Endothelial cell (in vitro differentiated cells): ENCODE measurements at places on chromosomes 6 and 20.

- peak; percentile 80 for DNase-seq
These were observed at the start of gene UTRN for GRCh38 chr6:144284783-144285547. Gene UTRN, plus strand, starts transcription at chr6:144285335. Its CDS starts 6,494 bp downstream, at chr6:144291829.

GRCh38 chr6:101818051-101818450, 424.5 kb downstream of the GRIK2 start:
- DNase-seq, result no peak

GRCh38 chr6:31450751-31451150, 47.2 kb upstream of the MICB start:
- DNase-seq, result no peak

GRCh38 chr6:159815410-159815809, 15.3 kb downstream of the PNLDC1 start:
- DNase-seq, result no peak

GRCh38 chr20:39298121-39298520, 336.0 kb downstream of the DHX35 start:
- DNase-seq, result no peak

DNA sequence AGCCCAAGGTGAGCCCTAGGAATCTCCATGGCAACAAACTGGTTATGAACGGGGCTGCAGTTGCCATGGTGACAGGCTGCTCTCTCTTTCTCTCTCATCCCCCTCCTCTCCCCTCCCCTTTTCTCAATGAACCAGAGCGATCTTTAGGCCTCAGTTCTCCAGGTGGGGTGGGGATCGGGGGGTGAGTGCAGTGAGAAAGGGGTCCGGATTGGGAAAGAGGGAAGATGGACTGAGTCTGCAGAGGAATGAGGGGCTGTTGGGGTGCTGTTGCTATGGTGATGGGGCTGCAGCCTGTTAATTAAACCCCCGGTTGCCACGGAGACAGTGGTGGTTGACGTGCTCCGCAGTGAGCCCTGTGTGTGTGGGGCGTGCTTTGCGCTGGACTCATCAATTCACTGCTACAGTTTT, 3.6 kb upstream of the SLC12A5 start:
- no peak for DNase-seq

DNA sequence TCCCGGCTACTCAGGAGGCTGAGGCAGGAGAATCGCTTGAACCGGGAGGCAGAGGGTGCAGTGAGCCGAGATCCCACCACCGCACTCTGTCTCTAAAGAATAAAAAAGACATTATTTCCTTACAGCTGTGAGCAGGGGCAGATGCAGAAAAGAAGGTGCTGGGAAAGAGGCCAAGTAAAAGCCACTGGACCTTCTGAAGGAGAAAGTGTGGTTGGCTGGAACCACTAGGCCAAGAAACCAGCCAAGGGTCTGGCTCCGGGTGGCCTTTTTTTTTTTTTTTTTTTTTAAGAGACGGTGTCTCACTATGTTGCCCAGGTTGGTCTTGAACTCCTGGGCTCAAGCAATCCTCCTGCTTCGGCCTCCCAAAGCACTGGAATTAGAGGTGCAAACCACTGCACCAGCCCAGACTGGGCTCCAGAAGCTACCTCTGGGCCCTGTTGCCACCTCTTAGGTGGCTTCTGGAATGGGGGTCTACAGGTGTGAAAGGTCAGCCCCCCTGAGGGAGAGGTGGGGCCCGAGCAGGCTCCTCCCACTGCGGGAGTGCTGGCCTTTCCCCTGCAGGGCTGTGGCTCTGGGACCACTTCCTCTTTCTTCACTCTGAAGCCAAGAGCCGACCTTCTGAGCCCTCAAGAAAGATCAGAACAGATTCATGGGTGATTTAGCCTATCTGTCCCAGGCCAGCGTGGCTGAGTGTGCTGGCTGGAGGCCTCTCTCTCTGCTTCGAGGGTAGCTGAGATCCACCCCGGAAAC, at the start of gene FGD2:
Gene FGD2 (plus strand): TSS at position 595 of the 750 bp plus-strand sequence. CDS start 163 bp downstream, outside the sequence.
- no peak for DNase-seq

DNA sequence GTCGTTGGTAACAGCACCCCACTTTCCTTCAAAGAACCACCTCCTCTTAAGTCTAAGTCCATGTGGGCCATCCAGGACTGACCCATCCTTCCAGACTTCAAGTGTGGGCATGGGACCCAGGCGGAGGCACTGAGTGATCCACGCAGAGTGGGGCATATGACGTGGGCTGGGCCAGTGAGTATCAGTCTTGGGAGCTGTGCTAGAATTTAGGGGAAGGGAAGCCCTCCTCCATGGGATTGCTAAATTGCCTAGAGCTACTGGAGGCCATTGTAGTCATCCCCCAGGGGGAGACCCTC, 35.3 kb upstream of the KCNB1 start:
- no peak for DNase-seq

GRCh38 chr20:2564406-2564805, 28.0 kb downstream of the TMC2 start:
- no peak for DNase-seq

DNA sequence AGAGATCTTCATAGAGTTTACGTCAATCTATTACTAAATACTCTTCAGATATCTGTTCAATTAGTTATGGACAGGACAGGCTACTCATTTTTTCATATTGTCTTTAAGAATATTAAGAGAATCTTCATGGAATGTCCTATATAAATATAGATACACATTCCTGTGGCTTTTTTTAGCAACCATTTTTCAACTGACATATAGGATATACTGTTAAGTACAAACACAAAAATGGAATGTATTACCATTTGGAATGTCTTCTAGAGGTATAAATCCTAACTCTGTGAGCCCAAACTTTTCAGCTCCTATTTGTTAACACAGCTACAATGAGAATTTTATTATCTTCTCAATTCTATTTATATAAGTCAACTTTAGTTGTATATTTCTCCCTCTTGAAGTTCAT, 239.6 kb upstream of the DEFB112 start:
- DNase-seq, result no peak

GRCh38 chr6:119142041-119142440, 63.6 kb upstream of the FAM184A start:
- no peak for DNase-seq

GRCh38 chr6:20197251-20197650, 15.0 kb downstream of the MBOAT1 start:
- no peak for DNase-seq

- DNase-seq, result no peak
These were observed 68.8 kb upstream of the IYD start for GRCh38 chr6:150299873-150300485.

DNA sequence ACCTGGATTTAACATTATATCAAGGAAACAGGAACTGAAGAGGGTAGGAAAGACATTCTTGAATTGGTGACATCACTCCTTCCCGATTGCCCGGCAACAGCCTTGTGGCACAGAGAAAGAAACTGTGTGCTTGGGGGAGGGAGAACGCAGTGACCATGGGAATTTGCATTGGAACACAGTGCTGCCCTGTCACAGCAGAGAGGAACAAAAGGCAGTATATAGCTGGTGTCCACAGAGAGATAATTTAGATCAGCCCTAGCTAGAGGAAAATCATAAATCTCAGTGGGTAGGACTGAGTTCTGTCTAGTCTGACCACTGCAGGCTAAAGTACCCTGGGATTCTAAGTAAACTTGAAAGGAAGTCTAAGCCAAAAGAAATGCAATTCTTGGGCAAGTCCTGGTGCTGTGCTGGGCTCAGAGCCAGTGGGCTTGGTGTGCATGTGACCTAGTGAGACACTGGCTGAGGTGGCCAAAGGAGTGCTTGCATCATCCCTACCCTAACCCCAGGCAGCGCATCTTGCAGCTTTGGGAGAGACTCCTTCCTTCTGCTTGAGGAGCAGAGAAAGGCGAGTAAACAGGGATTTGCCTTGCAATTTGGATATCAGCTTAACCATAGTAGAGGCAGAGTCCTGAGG, 697.6 kb downstream of the HACE1 start:
- DNase-seq, result no peak

GRCh38 chr6:24272553-24272952, 85.3 kb downstream of the DCDC2 start:
- no peak for DNase-seq

DNA sequence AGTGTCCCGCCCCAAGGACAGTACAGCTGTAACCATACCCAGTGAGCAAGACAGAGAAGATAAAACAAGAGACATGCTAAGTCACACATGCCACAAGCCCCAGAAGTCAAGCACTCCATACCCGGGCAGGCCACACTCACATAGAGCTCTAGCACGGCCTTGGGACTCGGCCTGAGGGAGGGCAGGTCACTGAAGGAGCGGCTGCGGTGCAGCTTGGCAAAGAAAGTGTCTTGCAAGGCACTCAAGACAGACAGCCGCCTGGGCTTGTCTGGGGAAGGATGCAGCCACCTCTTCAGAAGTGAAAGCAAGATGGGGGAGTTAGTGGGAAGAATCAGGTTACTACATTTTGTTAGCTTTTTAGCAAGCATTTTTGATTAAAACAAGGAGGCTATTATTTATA, 48.7 kb upstream of the ARMH2 start:
- no peak for DNase-seq

DNA sequence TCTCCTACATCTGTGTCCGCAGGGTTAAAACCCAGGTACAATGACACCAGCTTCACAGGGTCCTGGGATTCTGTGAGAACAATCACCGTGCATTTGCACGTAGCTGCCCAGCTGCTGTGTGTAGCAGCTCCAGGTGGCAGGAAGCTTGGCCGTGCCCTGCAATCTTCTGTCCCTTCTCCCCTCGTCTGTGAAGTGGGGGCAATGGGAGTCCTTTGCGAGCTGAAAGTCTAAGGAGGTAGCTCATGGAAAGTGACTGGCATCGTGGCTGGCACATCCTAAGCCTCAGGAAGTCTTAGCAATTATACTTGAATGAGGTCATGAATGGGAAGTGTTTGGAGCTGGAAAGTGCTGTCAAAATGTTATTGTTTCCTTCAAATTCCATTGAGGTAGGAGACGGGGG, 137.1 kb downstream of the SMOC2 start:
- DNase-seq, result no peak

DNA sequence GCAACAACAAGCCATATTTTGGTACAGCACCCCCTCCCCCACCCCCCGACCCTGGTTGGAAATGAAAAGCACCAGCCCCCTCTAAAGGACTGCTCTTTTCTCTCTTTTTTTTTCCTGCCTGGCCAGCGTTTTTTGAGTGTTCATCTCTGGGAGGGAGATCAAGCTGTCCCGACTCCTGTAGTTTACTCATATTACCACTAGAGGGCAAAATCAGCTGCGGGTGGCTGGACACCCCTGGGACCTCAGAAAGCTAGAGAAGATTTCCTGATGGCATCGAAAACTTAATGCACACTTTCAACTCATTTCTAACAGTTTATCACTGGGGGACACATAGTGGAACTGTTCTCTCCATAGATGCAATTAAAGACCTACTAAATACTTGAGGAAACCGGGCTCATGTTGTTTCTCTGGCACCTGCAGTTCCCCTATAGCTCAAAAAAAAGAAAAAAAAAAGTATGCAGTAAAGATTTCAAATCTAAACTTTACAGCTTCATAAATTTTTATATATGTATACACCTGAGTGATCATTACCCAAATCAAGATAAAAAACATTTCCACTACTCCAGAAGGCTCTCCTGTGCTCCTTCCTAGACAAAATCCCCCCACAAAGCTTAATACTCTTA, 24.4 kb downstream of the CNBD2 start:
- peak; percentile 48 for DNase-seq

- DNase-seq, result no peak
These were observed 50.9 kb downstream of the JARID2 start for GRCh38 chr6:15296735-15297134.

DNA sequence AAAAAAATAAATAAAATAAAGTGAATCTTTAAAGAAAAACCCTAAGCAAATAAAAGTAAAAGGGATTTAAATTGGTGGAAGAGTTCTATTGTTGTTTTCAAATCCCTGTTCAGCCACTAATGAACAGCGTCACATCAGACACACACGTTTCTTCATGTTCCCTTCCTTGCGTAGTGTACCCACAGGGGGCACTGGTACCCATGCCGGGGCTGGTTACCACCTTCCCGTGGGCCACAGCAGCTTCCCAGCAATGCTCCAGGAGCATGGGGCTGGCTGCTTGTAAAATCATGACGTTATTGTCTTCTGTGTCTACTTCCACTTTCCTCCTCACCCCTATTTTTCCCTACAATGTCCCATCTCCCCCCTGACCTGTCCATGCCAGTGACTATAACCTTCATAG, 988.7 kb downstream of the KIF16B start:
- no peak for DNase-seq

- peak; percentile 25 for DNase-seq
These were observed 143.7 kb downstream of the RALGAPA2 start for GRCh38 chr20:20568604-20569205.

DNA sequence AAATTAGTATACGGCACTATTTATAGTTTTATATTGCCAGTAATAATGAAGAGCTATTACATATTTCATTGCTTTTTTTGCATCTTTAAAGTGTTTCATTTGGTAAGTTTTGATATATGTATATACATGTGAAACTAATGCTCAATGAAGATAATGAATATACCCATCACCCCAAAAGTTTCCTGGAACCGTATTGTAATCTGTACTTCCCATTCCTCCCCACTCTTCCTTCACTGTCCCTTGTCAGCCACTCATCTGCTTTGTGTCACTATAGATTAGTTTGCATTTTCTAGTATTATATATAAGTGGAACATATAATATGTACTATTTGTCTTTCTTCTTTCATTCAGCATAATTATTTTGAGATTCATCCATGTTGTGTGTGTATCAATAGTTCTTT, 10.3 kb upstream of the TBC1D32 start:
- no peak for DNase-seq

- DNase-seq, result no peak
These were observed 82.9 kb upstream of the PRND start for GRCh38 chr20:4638826-4639225.

GRCh38 chr6:1395506-1395905, 6.1 kb downstream of the FOXF2 start:
- DNase-seq, result no peak

GRCh38 chr20:13221673-13222318, 722 bp downstream of the ISM1 start:
- DNase-seq, result peak; percentile 73

DNA sequence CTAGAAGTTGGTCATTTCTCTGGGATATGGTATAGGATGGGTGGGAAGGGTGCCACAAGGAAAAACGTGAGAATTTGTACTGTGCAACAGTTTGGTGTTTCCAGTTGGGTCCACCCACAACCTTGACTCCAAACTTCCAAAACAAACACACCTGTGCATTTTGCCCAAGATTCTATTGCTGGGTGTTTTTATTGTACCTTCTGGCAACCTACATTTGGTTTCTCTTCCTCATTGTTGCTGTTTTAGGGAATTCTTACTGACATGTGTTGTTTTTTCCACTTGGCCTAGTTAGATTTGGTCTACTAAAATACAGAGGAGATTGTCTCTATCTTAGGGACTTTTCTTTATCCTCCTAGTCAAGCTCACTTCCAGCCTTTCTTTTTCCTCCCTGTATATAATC, 16.7 kb downstream of the TULP4 start:
- DNase-seq, result no peak

DNA sequence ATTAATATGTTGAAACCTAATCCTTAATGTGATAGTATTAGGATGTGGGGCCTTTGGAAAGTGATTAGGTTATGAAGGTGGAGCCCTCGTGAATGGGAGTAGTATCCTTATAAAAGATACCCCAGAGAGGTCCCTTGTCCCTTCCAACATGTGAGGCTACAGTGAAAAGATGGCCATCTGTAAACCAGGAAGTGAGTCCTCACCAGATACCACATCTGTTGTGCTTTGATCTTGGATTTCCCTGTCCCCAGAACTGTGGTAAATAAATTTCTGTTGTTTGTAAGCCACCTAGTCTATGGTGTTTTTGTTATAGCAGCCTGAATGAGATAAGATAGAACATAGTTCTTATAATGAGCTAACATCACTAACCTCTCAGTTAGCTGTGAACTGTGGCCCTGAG, 16.6 kb upstream of the CALHM6 start:
- no peak for DNase-seq
